ENCODE measurements at places on chromosomes 13 and 19. TPM values are rescaled to one million over a fixed set of nuclear protein-coding genes. Genes with fewer than 3 reads are reported as not detected.

The LYPD4 gene
- not detected for total RNA-seq

The MUC16 gene
- total RNA-seq, result 0.25 TPM

GRCh38 chr19:4328243-4328990, 10.2 kb downstream of the STAP2 start:
- peak; percentile 99 for DNase-seq

DNA sequence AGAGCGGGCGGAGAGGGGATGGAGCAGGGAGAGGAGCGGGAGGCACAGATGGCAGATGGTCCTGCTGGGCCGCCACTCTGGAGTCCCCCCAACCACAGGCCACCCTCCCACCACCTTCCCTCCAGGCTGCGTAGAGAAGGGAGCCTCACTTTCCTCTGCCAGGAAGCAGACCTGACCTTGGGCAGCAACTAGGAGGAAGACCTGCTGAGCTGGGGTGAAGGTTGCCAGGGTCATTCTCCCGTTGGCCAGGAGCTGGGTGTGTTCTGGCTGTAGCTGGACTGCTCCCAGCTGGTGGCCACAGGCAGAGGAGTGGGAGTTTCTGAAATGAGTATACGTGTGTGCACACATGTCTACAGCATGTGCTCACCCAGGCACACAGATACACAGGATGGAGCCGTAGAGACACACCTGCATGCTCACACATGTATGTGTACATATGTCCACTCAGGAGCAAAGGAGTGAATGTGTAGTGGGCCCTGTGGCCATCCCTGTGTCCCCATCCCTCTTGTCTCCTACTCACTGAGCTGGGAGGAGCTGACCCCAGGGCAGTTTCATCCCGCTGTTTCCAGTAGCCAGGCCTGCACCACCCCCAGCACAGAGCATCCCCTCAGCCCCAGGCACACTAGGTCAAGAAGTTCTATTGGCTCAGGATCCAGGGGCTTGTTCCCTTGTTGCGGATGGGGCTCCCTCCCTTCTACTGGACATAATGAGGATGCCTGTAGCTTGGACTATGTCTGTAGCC, 53.0 kb downstream of the CHST8 start:
- no peak for DNase-seq

The IRGC gene
- total RNA-seq, result not detected

The ATP7B gene
- total RNA-seq, result 4.7 TPM

GRCh38 chr13:70856711-70857110, 748.5 kb upstream of the KLHL1 start:
- no peak for DNase-seq

DNA sequence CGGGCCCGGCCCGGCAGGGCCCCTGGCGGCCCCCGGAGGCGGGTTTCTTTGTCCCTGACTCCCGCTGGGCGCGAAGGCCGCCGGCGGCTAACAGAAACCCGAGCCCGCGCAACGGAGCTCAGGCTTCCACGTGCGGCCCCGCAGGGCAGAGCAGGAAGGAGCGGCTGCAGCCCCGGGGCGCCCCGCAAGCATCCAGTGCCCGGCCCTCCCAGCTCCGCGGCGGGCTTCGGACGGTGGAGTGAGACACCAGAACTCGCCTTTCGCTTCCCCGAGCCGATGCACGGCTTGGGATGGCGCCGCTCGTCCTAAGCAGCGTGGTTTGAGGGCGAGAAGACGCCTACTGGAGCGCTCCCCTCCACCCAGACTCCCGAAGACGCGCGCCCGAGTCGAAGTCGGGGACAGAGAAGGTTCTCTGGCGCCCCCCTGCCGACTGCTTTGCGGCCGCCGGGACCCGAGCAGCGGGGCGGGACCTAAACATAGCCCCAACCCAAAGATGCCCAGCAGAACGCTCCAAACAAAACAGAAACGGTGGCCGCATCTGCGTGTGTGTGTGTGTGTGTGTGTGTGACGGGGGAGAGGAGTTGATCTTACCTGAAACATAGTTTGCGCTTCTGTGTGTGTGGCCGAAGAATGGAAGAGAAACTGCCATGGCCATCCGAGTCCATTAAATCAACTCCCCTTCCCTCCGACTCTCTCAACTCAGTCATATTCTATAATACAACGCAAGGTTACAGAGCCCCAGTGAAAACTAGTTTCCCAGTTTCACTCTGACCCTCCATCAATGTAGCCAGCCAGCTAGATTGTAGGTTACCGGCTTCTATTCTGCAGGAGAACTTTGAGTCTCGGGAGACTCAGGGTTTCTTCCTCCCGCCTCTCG, 629 bp upstream of the FGF9 start:
- DNase-seq, result peak; percentile 84

DNA sequence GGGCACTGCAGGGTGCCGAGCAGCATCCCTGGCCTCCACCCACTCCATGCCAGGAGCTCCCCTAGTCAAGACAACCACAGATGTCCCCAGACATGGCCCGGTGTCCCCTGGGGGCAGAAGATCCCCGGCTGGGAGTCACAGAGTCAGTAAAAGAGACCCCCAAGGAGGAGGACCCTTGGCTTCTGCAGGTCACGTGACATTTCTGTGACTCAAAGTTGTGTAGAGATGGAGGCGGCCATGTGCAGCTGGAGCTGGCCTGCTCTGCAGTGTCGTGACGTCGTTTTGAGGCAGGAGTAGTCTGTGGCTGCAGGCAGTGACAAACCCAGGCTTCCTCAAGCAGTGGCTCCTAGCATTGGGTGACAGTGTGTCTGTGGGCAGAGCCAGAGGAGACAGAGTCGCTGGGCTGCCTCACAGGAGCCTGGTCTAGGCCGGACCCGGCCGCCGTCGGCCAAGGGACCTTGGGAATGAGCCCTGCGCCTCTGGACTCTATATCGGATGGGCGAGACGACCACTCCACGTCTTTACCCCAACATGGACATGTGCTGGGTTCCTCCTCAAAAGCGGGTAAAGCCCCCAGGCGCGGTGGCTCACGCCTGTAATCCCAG, 7.7 kb upstream of the DIRAS1 start:
- no peak for DNase-seq

DNA sequence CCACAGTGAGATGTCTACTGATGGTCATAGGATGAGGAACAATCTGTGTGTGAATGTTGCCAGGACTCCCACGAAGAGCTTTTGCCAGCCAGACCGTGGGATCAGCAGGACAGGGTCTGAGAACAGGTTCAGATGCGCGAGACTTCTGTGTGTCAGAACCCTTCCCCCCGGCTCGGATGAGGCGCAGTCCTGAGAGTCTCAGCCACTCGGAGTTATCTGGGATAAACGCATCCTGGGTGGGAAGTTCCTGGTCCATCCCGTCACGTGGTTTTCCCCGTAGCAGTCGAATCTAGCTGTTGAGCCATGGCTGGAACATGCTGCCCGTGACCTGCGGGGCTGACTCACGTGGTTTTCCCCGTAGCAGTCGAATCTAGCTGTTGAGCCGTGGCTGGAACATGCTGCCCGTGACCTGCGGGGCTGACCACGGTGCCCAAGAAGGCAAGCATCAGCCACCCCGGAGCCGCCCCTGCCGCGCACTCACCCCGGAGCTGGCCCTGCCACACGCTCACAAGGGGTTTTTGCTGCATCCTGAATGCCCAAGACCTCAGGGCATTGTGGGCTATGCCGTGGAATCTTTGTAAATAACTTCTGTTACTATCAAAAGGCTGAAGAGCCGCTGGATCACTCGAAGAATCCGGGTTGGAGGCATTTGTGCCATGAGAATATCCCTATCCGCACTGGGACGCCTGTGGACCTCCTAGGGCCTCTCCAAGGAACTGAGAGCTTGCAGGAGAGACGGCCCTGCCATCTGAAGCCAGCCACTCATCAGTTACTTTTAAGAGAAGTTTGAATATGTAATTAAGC, 130.8 kb upstream of the MCF2L start:
- DNase-seq, result no peak

The F7 gene
- total RNA-seq, result 0.64 TPM

DNA sequence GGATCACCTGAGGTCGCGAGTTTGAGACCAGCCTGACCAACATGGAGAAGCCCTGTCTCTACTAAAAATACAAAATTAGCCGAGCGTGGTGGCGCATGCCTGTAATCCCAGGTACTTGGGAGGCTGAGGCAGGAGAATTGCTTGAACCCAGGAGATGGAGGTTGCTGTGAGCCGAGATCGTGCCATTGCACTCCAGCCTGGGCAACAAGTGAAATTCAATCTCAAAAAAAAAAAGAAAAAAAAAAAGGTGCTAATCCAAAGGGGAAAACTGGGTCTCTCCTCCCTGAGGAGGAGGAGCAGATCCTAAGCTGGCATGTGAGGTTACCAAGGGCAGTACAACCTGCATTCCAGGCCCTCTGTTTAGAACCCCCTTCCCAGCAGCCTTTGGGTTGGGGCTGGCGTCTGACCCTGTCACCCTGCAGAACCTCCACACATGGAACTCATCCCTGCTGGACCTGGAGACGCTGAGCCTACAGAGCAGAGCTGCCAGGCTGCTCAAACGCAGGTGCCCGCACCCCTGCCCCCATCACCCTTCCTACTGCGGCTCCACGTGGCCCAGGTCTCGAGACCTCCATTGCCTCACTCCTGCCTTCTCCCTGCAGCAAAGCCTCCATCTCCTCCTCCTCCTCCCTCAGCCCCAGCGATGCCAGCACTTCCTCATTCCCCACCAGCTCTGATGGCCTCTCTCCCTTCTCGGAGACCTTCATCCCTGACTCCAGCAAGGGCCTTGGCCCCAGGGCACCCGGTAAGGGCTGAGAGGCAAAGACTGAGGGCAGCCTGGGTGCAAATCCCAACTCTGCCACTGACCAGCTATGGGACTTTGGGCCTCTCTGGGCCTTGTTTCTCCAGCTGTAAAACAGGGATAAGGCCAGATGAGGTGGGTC, 6.7 kb downstream of the PROSER3 start:
- peak; percentile 27 for DNase-seq

DNA sequence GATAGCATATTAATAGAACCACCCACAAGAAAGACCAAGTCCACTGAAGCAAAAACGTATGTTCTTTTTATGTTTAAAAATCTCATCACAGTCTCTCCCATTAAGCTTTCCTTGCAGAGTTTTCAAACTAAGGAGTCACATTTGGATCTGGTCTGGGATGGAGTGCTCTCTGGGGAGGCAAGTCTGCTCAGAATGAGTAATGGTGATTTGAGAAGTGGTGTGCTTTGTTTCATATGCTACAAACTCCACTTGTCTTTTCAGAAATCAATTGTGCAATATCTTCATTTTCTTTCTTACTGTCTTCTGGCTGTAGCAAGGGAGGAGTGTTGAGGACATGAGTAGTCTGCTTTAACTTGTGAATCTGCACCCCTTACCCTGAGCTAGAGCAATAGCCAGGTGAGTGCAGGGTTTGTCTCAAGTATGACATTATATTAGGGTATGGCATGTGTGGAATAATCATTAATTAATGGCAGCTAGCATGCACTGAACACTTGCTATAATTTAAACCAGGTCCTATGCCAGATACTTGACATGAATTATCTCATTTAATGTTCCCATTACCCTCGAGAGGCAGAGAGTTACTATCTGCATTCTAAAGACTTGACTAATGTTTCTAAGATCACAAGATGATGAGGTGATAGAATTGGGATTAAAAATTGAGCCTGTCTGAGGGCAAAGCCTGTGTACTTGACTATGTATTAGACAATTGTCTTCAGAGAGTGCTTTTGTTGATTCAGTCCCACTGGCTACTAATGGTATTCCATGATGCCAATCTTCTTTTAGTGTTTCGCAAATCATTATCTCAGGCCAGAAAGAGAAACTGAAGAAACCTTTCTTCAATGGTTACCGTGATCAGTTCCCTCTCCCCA, 171.8 kb downstream of the GPC6 start:
- DNase-seq, result no peak

DNA sequence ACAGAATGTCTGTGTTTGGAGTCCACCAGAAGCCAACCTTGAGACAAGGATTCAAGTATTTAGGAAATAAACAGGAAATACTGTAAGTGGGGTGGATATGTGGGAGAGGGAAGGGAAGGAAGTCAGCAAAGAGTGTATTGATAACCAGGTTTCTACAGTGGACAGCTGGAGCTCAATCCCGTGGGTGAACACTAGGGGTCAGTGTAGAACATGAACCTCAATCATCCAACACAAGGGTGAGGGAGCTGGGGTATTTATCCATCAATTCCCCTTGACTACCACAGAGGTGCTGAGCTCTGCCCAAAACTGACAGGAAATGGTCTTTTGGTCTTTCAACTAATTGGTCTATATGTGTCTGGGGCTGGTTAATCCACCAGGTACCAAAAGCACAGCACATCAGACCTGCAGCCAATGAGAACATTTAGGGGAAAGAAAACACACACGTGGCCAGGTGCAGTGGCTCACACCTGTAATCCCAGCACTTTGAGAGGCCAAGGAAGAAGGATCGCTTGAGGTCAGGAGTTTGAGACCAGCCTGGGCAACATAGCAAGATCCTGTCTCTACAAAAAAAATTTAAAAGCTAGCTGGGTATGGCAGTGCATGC, 5.6 kb upstream of the SYDE1 start:
- DNase-seq, result no peak

The LHFPL6 gene
- 58.5 TPM for total RNA-seq

The ONECUT3 gene
- total RNA-seq, result not detected

DNA sequence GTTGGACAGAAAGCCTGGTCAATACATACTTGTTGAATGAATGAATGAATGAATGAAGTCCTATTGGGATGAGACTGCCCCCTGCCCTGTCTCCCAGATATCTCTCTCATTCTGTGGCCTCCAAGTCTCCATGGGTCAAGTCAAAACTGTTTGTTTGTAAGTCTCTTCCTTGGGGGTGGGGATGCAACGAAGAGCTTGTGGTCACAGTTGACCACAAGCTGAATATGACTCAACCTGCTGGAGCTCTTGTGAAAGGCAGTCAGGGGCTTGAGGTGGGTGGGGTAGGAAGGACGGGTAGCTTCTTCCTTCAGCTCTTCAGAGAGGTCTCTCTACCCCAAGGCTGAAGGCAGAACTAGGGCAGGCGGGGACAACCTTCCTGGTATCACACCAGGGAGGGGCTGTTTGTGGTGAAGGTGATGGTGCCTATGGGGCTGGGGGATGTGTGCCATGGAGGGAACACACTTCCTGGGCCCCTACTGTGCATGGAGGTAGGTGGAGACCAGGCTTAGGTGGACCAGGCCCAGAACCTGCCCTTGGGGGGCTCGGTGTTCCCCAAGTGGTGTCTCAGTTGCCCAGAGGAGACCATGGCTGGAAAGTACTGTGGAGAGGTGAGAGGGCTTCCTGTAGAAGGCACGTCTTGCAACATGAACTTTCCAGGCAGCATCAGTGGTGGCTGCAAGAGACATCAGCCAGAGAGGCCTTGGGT, 8.0 kb downstream of the MYO1F start:
- DNase-seq, result peak; percentile 69

- DNase-seq, result no peak
Measured at GRCh38 chr19:20186174-20186573, 19.2 kb downstream of the ZNF486 start.

Measured in right cardiac atrium (tissue), 5 donors.